ENCODE measurements at places on chromosomes 3 and 15. TPM values are rescaled to one million over a fixed set of nuclear protein-coding genes. Genes with fewer than 3 reads are reported as not detected.

ACTC1 gene
- 0.22 TPM for total RNA-seq

ROBO2 gene
- not detected for total RNA-seq

CELSR3 gene
- 5.4 TPM for total RNA-seq

BCL2A1 gene
- 18.4 TPM for total RNA-seq

GADL1 gene
- total RNA-seq: not detected

CCRL2 gene
- 0.13 TPM for total RNA-seq

TMEM266 gene
- total RNA-seq: 0.10 TPM

CAPN7 gene
- 23.8 TPM for total RNA-seq

TRIM42 gene
- not detected for total RNA-seq

SOX2 gene
- total RNA-seq: 1.2 TPM

MESP1 gene
- 7.2 TPM for total RNA-seq

ZNF774 gene
- 1.8 TPM for total RNA-seq

CAMKV gene
- 0.29 TPM for total RNA-seq

ISLR gene
- total RNA-seq: 0.39 TPM

GLT8D1 gene
- total RNA-seq: 34.4 TPM

MAGI1 gene
- total RNA-seq: 4.5 TPM

PLXNA1 gene
- total RNA-seq: 21.6 TPM

PAQR9 gene
- total RNA-seq: 3.0 TPM

CYP11A1 gene
- not detected for total RNA-seq

XCR1 gene
- not detected for total RNA-seq

FILIP1L gene
- total RNA-seq: 0.45 TPM

LCTL gene
- not detected for total RNA-seq

CADPS gene
- total RNA-seq: not detected

SPINT1 gene
- total RNA-seq: 1.1 TPM

KY gene
- 0.08 TPM for total RNA-seq

FAM107A gene
- total RNA-seq: not detected

IL1RAP gene
- 5.9 TPM for total RNA-seq

BBX gene
- total RNA-seq: 19.0 TPM

IL20RB gene
- total RNA-seq: 1.0 TPM

CIB2 gene
- 23.0 TPM for total RNA-seq

TTC21A gene
- total RNA-seq: 1.4 TPM

LDHAL6B gene
- not detected for total RNA-seq

GFM1 gene
- total RNA-seq: 74.3 TPM

SI gene
- not detected for total RNA-seq

OIP5 gene
- total RNA-seq: 13.6 TPM

CX3CR1 gene
- 0.02 TPM for total RNA-seq

TRH gene
- not detected for total RNA-seq

IQCH gene
- 1.6 TPM for total RNA-seq

SERPINI2 gene
- total RNA-seq: not detected

RGMA gene
- 0.18 TPM for total RNA-seq

MEGF11 gene
- 0.66 TPM for total RNA-seq

GOLGA6L4 gene
- total RNA-seq: 0.74 TPM

BOC gene
- 7.0 TPM for total RNA-seq

GOLGA8J gene
- total RNA-seq: not detected

SEC22C gene
- total RNA-seq: 28.1 TPM

SLC51A gene
- not detected for total RNA-seq

KNG1 gene
- total RNA-seq: not detected

DPPA2 gene
- total RNA-seq: not detected

SLC2A2 gene
- not detected for total RNA-seq
